CD4-positive, alpha-beta T cell treated with Interleukin-21 for 1 hour (primary cell): ENCODE measurements at places on chromosomes 2 and 18.

- no peak for DNase-seq
Measured at GRCh38 chr2:197871780-197872456, 67.5 kb downstream of the PLCL1 start.

DNA sequence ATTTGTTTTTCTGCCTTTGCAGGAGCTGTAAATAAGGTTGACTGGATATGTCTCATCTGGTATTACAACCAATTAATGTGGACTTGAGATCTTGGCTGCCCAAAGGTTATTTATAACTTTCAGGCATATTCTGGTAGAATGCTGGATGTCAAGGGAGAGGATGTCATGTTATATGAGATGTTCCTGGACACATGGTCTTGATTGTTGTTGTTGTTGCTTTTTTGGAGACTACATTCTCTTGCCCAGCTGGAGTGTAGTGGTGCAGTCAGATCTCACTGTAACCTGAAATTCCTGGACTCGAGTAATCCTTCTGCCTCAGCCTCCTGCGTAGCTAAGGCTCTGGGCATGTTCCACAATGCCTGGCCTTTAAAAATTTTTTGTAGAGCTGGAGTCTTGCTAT, 83.3 kb downstream of the LCLAT1 start:
- DNase-seq, result no peak

- no peak for DNase-seq
Measured at GRCh38 chr2:134564549-134564948, 154.3 kb downstream of the TMEM163 start.

- no peak for DNase-seq
Measured at GRCh38 chr2:209960045-209960444, 42.4 kb upstream of the RPE start.

DNA sequence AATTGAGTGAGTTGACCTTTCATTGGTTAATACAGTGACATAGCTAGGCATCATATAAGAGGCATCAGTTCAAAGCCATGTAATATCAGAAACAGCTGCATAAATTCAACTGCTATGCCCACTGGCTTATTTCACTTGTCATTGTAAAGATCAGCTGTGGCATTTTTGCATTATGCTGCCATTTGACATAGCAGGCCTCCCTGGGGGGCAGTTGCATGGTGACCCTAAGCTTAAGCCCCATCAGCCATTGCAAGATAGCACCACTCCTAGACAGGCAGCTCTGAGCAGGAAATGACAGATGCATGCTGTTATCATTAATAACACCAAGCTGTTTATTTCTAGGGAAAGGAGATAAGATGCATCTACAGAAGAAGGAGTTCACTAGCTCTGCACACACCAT, 233.4 kb upstream of the CNTNAP5 start:
- DNase-seq, result no peak

DNA sequence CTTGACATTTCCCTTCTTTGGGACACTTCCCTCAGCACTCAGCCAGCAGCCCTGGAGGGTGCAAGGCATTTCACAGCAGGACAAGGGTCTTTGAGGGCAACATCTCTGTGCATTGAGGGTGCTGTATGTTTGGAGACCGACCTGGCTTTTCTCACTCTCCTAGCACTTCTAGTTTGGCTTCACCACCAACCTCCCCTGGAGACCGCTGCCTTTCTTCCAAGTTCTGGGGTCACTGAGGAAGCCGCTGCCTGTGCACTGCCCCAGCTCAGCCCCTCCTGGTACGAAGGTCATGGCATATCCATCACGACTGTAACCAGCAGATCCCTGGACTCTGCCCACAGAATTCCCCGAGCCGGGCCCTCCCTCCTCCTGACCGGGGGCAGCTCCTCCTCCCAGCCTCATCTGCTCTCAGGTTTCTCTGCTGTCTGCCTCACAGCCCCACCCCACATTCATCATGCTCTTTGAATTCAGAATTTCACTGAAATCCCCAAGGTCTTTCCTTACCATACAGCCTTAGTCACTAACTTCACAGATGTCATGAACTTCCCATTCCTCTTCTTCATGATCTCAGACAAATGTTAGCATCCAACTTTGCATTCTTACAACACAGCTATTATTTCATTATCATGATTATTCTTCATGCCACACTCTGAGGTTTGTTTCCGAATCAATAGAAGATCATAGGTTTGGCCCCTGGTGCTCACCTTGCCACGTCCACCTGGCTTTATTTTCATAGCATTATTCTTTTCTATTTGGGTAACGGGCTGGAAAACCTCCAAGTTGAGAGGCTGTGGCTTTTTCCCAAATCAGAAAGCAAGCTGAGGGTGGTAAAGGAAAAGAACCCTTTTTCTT, 113.0 kb upstream of the COPS8 start:
- no peak for DNase-seq

DNA sequence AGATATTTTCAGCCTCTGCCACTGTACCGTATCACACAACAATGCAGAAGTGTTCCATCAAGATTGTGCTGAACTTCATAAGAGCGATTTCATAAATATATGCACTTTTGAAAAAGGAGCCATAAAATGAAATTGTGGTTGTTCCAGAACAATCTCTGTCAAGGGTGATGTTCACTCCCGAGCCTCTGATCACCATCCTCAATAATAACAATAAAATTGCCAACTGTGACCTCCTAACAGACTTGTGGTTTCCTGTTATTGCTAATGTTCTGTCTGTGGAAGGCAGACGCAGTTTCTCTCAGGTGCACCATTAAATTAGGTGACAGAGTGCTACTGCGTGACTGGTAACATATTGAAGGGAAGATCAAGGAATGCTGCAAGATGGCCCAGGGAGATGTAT, 383.7 kb downstream of the SOCS6 start:
- DNase-seq, result peak; percentile 72

DNA sequence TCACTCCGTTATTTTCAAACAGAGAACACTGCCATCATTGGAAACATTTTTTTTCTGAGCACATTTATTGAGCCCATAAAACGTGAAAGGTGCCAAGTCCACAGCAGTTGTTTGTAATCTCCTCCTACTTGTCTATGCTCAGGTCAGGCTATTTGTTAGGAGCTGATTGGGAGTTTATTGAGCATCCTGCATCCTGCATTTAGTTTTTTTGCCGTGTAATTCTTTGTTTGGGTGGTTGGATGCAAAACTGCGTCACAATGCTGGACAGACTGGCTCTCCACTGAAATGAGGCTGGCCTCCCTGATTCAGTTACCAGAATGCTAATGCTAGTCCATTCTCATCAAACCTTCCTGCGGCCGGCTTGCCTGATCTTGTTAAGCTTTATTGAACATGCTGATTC, 71.4 kb downstream of the RAPGEF4 start:
- no peak for DNase-seq

DNA sequence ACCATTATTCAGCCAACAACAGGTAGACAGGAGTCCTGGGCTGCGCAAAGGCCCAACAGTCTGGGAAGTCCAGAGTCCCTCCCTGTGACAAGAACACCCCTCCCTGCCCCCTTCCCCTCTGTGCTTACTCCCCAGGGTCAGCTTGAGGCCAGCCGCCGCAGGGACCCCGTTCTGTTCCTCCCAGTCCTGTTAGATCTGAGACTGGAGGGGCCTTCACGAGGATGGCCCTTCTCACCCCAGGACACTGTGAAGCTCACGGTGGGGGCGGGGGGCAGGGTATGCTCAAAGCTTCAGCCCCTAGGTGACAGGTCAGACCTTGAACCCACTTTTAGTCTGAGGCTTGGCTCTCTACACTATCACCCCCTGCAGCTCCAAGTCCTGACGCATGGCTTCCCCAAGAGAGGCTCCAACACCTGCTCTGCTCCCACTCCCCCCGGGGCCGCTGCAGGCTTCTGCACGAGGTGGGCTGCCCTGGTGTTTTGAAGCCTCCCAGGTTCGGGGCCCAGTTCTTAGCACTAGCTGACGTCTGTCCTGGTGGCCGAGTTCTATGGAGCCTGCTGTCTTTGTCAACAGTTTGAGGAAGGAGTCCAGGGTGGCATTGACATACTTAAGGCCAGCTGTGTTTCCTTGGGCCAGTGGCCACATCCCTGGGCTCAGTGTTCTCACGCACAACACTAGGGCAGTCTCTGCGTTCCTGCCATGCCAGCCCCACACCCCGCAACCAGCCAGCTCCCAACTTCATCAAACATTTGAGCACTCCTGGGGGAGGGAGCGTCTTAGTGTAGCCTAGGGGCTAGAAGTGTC, 37.2 kb upstream of the HPCAL1 start:
- DNase-seq, result no peak

- no peak for DNase-seq
Measured at GRCh38 chr2:170996316-170996715, 67.3 kb downstream of the GORASP2 start.

DNA sequence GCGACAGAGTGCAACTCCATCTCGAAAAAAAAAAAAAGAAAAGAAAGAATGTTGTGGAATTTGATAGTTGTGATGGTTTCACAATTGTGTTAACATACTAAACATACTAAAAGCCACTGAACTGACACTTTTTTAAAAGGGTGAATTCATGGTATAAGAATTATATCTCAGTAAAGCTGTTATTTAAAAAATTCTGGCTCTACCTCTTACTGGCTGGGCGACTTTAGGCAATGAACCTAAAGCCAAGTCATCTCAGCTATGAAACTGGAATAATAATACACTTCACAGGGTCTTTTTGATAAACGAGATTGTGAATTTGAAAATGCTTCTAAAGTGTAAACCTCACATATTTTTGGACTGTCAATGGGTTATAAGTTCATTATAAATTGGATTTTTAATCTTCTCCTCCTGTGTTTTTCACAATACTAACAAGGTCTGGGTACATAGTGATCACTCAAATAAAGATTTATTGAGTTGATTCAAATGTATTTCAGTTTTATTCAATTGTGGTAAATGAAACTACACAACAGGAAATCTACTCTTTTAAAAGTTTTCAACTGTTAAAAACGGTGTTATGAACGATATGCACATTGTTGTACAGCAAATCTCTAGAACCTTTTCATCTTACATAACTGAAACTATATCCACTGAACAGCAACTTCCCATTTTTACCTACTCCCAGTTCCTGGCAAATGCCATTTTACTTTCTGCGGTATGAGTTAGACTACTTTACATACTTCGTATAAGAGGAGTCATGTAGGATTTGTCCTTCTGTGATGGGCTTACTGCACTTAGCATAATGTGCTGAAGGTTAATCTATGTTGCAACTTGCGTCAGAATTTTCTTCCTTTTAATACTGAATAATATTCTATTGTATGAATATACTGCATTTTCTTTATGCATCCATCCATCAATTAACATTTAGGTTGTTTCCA, 43.0 kb upstream of the GTF2A1L start:
- DNase-seq, result no peak

DNA sequence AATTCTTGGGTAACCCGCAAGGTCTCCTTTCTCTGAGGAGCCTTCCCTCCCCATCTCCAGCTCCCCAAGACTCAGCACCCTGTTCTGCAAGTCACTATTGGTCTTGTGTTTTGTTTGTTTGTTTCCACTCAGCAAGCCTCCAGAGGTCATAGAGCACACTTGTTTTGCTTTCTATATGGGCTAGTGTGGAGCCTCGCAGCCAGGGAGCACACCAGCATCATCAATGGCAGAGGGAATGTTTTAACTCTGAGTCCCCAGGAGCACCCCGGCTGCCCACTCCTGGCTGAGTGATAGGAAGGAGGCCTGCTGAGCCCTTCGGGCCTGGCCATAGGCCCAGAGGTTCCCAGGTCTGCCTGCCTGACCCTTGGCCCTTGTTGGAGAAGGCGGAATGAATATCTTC, 36.6 kb downstream of the GLI2 start:
- DNase-seq, result no peak

GRCh38 chr2:128505150-128505490, 186.5 kb upstream of the HS6ST1 start:
- no peak for DNase-seq

DNA sequence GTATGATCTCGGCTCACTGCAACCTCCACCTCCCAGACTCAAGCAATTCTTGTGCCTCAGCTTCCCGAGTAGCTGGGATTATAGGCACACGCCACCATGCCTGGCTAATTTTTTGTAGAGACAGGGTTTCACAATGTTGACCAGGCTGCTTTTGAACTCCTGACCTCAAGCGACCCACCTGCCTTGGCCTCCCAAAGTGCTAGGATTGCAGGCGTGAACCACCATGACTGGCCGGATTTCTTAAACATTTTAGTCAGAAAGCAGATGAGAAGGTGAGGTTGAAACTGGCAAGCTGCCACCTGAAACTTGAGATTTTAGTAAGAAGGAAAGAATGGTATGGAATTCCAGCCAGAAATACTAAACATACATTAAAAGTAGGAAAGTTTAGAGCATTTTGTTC, 31.9 kb downstream of the KLHL23 start:
- no peak for DNase-seq

- no peak for DNase-seq
Measured at GRCh38 chr18:54020966-54021365, 203.5 kb downstream of the MBD2 start.
